ENCODE measurements at places on chromosomes 6 and 20.
A peak's percentile ranks its signal among the peaks of the same experiment; 100 is the strongest.

GRCh38 chr6:76706631-76707030 is 634.2 kb upstream of the IMPG1 start:
- no peaks in the 10 kb centered on the region for H3K36me3 ChIP-seq
- H3K4me3 ChIP-seq, result no peak overlapping the region
- no peaks in the 10 kb centered on the region for H3K4me1 ChIP-seq
- no peak for DNase-seq
- no peak overlapping the region for H3K27ac ChIP-seq

DNA sequence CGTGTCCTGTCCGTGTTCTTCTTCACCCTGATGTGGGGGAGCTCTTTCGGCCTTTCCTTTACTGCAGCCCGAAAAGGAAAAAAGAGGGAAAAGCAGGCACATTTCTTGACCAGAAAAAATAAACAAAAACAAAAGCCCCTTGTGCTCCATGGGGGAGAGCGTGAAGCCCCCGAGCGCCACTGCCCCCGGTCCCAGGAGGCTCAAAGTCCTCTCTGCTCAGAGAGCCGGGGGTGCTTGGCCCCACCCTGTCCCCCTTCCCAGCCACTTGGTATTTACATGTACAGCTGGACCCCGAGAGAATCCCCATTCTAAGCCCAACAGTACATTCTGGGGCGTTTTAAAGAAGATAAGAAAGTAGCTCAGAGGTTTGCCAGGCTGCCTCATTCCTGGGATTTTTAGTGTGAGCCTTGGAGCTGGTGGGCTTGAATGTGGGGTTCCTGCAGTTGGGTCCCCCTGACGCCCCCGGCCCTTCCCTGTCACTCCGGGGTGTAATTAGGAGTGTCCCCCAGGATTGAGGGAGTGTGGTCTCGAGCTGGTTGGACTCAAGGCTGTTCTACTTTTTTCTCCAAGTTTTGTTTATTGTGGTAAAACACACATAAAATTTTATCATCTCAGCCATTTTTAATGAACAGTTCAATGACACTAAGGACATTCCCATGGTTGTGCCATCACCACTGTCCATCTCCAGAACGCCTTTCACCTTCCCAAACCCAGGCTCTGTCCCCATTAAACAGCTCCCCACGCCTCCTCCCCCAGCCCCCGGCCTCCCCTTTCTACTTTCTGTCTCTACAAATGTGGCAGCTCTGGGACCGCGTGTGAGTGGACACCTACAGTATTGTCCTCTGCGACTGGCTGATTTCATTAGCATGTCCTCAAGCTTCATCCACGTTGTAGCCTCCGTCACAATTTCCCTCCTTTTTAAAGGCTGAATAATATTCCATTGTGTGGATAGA is 55.7 kb upstream of the BHLHE23 start:
- H3K36me3 ChIP-seq, result no peaks in the 10 kb centered on the region
- H3K4me3 ChIP-seq, result no peak overlapping the region
- no peaks in the 10 kb centered on the region for H3K4me1 ChIP-seq
- no peak overlapping the region for H3K27ac ChIP-seq
- peak; percentile 32 for DNase-seq

- no peaks in the 10 kb centered on the region for H3K36me3 ChIP-seq
- H3K27ac ChIP-seq, result no peak overlapping the region
- H3K4me1 ChIP-seq, result peaks cover 15% of the 10 kb centered on the region
Measured at GRCh38 chr6:112307707-112308106, 39.4 kb upstream of the RFPL4B start.

- peak overlapping the region; percentile 98 for H3K27ac ChIP-seq
- H3K4me3 ChIP-seq, result peak overlapping the region; percentile 96
- peaks cover 55% of the 10 kb centered on the region for H3K4me1 ChIP-seq
- no peaks in the 10 kb centered on the region for H3K27me3 ChIP-seq
- no peak for DNase-seq
- H3K36me3 ChIP-seq, result peaks cover 27% of the 10 kb centered on the region
Measured at GRCh38 chr20:62303340-62304226, 786 bp downstream of the ADRM1 start.

- peaks cover 28% of the 10 kb centered on the region for H3K4me1 ChIP-seq
- H3K27ac ChIP-seq, result peak overlapping the region; percentile 82
- peak; percentile 63 for DNase-seq
- no peaks in the 10 kb centered on the region for H3K36me3 ChIP-seq
Measured at GRCh38 chr6:129130959-129131681, 248.2 kb downstream of the LAMA2 start.

DNA sequence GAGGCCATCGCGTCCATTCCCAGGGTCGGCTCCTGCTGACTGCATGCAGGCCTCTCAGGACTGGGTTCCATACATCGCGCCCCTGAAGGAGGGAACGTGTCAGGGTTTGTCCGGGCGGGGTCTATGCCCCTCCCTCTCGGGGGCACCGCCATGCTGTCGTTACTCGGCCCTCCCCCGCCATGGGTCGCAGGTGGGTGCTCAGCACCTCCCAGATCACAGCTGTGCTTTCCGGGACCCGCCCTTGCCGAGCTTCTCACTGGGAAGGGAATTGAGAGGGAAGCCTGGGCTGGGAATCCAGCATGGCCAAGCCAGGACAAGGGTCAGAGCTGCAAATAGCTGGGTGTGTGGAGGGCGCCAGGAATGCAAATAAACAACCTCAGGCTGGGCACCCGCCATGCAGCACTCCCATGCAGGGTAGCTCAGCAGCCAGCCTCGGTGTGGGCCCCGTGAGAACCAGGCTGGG is at the start of gene FRMD1:
Gene FRMD1 (minus strand): TSS at position 270 of the 463 bp plus-strand sequence. CDS start 118 bp downstream, at position 152.
- peaks cover 8% of the 10 kb centered on the region for H3K27me3 ChIP-seq
- no peaks in the 10 kb centered on the region for H3K36me3 ChIP-seq
- no peaks in the 10 kb centered on the region for H3K4me1 ChIP-seq
- H3K27ac ChIP-seq, result no peak within 1 kb of the TSS
- H3K4me3 ChIP-seq, result no peak within 1 kb of the TSS
- no peak for DNase-seq

- peaks cover 17% of the 10 kb centered on the region for H3K4me1 ChIP-seq
- H3K27ac ChIP-seq, result no peak overlapping the region
- H3K27me3 ChIP-seq, result peaks cover 57% of the 10 kb centered on the region
- H3K36me3 ChIP-seq, result no peaks in the 10 kb centered on the region
Measured at GRCh38 chr6:168098431-168098861, 19.4 kb upstream of the FRMD1 start.

DNA sequence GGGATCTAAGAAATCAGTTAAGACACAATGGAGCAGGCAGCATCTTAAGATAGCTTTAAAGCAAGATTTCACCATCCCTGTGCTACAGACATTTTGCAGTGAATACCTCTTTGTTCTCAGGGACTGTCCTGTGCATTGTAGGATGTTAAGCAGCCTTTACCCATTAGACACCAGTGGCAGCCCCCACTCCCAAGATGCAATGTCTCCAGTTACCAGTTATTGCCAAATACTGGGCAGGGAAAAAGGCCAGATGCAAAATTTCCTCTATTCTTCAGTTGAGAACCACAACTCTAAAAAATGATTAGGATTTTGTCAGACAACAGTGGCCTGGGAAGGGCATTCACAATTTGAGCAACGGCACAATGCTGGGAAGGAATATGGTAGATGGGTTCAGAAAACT is 6.1 kb downstream of the FBXO5 start:
- H3K4me1 ChIP-seq, result peaks cover 4% of the 10 kb centered on the region
- no peak overlapping the region for H3K4me3 ChIP-seq
- peaks cover 22% of the 10 kb centered on the region for H3K36me3 ChIP-seq
- DNase-seq, result no peak
- H3K27me3 ChIP-seq, result no peaks in the 10 kb centered on the region
- H3K27ac ChIP-seq, result no peak overlapping the region

DNA sequence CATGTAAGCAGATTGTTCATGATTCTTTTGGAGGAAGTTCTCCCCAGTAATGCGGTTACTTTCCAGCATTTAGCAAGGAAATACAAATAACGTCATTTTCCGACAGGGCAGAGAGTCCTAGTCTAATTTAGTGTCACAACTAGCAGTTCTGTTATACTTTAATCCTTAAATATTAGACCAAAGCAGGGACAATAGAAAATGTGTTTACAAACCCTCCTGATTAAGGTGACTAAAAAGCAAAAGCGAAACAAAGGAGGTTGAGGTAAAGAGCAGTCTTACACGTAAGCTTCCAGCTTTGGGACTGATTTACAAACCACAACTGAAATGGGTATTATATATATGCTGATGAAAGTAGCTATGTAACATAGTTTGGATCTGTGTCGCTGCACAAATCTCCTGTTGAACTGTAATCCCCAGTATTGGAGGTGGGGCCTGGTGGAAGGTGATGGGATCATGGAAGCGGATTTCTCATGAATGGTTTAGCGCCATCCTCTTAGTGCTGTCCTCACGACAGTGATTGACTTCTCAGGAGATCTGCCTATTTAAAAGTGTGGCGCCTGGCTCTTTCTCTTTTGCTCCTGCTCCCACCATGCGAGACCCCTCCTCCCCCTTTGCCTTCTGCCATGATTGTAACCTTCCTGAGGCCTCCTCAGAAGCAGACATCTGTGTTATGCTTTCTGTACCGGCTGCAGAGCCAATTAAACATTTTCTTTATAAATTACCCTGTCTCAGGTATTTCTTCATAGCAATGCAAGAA is 81.9 kb downstream of the PLCB1 start:
- DNase-seq, result no peak
- H3K36me3 ChIP-seq, result no peaks in the 10 kb centered on the region
- H3K4me3 ChIP-seq, result no peak overlapping the region
- no peaks in the 10 kb centered on the region for H3K4me1 ChIP-seq
- H3K27ac ChIP-seq, result no peak overlapping the region

- no peak overlapping the region for H3K27ac ChIP-seq
- no peaks in the 10 kb centered on the region for H3K27me3 ChIP-seq
- no peak overlapping the region for H3K4me3 ChIP-seq
- no peaks in the 10 kb centered on the region for H3K4me1 ChIP-seq
Measured at GRCh38 chr6:45599053-45599452, 221.3 kb upstream of the SUPT3H start.

DNA sequence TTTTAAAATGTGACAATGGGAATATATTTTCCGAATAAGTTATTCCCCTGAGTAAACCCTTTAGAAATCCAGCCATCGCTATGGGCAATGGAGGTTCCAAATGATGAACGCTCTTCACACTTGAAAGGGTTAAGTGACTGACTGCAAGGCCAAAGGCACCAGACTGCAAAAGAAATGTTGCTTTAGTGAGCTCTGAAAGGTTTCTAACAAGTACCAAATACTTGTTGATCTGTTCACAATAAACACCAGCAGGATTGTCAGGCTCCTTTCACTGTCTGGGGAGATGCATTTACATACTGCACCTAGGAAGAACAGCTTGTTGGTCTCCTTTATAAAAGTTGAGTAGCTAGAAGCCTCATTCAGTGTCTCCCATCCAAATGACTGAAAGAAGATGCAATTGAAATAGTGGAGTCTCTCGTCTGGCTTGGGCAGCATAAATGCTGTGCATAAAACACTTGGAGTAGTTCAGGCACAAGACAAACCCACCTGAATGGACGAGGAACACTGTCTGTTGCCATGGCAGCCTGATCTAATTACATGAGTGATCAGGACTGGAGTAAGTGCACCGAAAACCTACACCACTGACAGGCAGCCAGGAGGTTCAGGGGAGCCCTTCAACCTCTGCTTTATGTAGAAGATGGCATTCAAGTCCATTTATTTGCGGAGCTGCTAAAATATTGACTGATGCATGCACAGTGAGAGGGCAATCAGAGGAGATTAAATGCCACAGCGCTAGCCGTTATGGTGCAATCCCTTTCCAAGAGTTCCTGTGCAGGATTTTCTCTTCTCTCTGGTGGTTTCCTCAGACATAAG is 2.9 kb downstream of the ATXN1 start:
- no peaks in the 10 kb centered on the region for H3K27me3 ChIP-seq
- H3K4me1 ChIP-seq, result peaks cover 54% of the 10 kb centered on the region
- peak overlapping the region; percentile 76 for H3K4me3 ChIP-seq
- DNase-seq, result no peak
- no peaks in the 10 kb centered on the region for H3K36me3 ChIP-seq
- peak overlapping the region; percentile 100 for H3K27ac ChIP-seq

DNA sequence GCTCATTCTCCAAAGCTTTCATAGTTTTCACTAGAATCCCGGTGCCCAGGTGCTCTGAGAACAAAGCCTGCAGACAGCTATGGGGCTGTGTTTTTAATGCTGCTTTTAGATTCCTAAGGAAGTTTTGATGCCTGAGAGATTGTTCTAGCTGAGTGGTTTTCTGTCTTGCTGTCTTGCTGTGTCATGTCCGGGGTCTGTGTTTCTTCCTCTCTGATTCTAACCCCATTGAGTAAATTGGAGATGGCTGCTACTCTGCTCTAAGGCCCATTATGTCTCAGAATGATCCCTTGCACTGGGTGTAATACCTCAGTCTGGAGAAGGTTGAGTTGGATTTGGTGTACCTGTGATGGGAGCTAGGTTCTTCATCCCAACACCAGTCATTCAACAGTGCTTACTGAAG is 63.4 kb downstream of the ARID1B start:
- H3K27ac ChIP-seq, result no peak overlapping the region
- no peaks in the 10 kb centered on the region for H3K27me3 ChIP-seq
- peaks cover 33% of the 10 kb centered on the region for H3K4me1 ChIP-seq
- H3K36me3 ChIP-seq, result no peaks in the 10 kb centered on the region
- no peak for DNase-seq

Data from suprapubic skin (tissue), 4 donors.